Myometrial cell (primary cell): ENCODE measurements at places on chromosomes 16 and 17. TPM values are rescaled to one million over a fixed set of nuclear protein-coding genes. Genes with fewer than 3 reads are reported as not detected.

UMOD gene
- total RNA-seq: not detected in 2 replicates

HAP1 gene
- total RNA-seq: not detected in 2 replicates

MAPT gene
- total RNA-seq: under 0.01 TPM in 2 replicates

TNP2 gene
- not detected in 2 replicates for total RNA-seq

CA5A gene
- total RNA-seq: not detected in 2 replicates

CDK3 gene
- 1.2 and 3.5 TPM in 2 replicates for total RNA-seq

MAF gene
- 0.53 and 0.58 TPM in 2 replicates for total RNA-seq

CBX2 gene
- 1.8 and 2.3 TPM in 2 replicates for total RNA-seq

HGS gene
- 88.8 and 125 TPM in 2 replicates for total RNA-seq

BIRC5 gene
- 93.4 and 99.5 TPM in 2 replicates for total RNA-seq

ZG16B gene
- not detected in 2 replicates for total RNA-seq

SCIMP gene
- total RNA-seq: not detected in 2 replicates

CHST5 gene
- total RNA-seq: not detected in 2 replicates

RTN4RL1 gene
- under 0.01 and 0.29 TPM in 2 replicates for total RNA-seq

SERPINF2 gene
- not detected in 2 replicates for total RNA-seq

SMIM22 gene
- not detected in 2 replicates for total RNA-seq

CRYBA1 gene
- not detected in 2 replicates for total RNA-seq

EVPLL gene
- total RNA-seq: not detected in 2 replicates

SYNGR3 gene
- 1.1 and 4.6 TPM in 2 replicates for total RNA-seq

SOX9 gene
- total RNA-seq: 1.9 and 2.6 TPM in 2 replicates

SDK2 gene
- under 0.01 and 0.29 TPM in 2 replicates for total RNA-seq

PIRT gene
- total RNA-seq: not detected in 2 replicates

NTN1 gene
- under 0.01 and 0.35 TPM in 2 replicates for total RNA-seq

G6PC1 gene
- total RNA-seq: not detected in 2 replicates

ACSM3 gene
- 0.86 and 3.2 TPM in 2 replicates for total RNA-seq

CTRB1 gene
- total RNA-seq: not detected in 2 replicates

LPO gene
- total RNA-seq: not detected in 2 replicates

DDX42 gene
- 35.5 and 39.2 TPM in 2 replicates for total RNA-seq

ABI3 gene
- not detected in 2 replicates for total RNA-seq

SUMO2 gene
- 87.7 and 98.0 TPM in 2 replicates for total RNA-seq

RPH3AL gene
- total RNA-seq: 5.3 and 6.9 TPM in 2 replicates

CFAP97D1 gene
- not detected in 2 replicates for total RNA-seq

CHST6 gene
- 0.18 and 1.2 TPM in 2 replicates for total RNA-seq

NOD2 gene
- total RNA-seq: not detected in 2 replicates

GRAP gene
- total RNA-seq: under 0.01 TPM in 1 of 2 replicates, not detected in the other

HSD17B1 gene
- total RNA-seq: 1.4 and 4.6 TPM in 2 replicates

ATP2A3 gene
- total RNA-seq: 0.58 and 1.8 TPM in 2 replicates

ZSCAN10 gene
- total RNA-seq: not detected in 2 replicates

TUBB3 gene
- 365 and 394 TPM in 2 replicates for total RNA-seq

KCTD11 gene
- 15.6 and 17.5 TPM in 2 replicates for total RNA-seq

SLC5A10 gene
- total RNA-seq: not detected in 2 replicates

TBC1D28 gene
- not detected in 2 replicates for total RNA-seq

GJC1 gene
- 11.0 and 24.3 TPM in 2 replicates for total RNA-seq

CTRB2 gene
- total RNA-seq: not detected in 2 replicates

ST6GALNAC1 gene
- not detected in 2 replicates for total RNA-seq

MED9 gene
- total RNA-seq: 11.7 and 14.4 TPM in 2 replicates

SLC6A2 gene
- not detected in 2 replicates for total RNA-seq

TBC1D3K gene
- total RNA-seq: not detected in 2 replicates

CCL13 gene
- total RNA-seq: not detected in 2 replicates

CCL14 gene
- not detected in 2 replicates for total RNA-seq

PPY gene
- not detected in 2 replicates for total RNA-seq

VMO1 gene
- not detected in 2 replicates for total RNA-seq

PER1 gene
- 30.0 and 52.5 TPM in 2 replicates for total RNA-seq

RNU2-1 gene
- not detected in 2 replicates for total RNA-seq

SOCS1 gene
- total RNA-seq: 2.8 and 5.5 TPM in 2 replicates

ZNF423 gene
- under 0.01 and 0.18 TPM in 2 replicates for total RNA-seq

OTOP3 gene
- total RNA-seq: not detected in 2 replicates

HP gene
- total RNA-seq: not detected in 2 replicates
